Transverse colon (tissue), 4 donors: ENCODE measurements at places on chromosomes 1 and 21. TPM values are rescaled to one million over a fixed set of nuclear protein-coding genes. Genes with fewer than 3 reads are reported as not detected.

DNA sequence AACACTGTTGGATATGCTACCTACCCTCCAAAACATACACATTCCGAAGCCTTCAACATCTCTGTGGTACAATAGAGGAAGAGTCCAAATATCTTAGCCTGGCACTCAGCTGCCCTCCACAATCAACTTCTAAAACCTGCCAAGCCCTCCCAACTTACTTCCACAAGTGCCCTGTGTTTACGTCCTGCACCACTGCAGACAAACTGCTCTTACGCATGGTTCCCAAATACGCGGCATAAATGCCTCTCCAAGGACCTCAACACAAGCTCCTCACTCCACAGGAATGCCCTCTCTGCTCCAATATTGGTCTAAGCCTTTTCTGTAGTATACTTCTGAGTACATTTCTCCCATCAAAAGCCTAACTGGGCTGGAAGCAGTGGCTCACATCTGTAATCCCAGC, 6.8 kb downstream of the AK2 start:
- H3K4me1 ChIP-seq, result peaks cover 32% of the 10 kb centered on the region
- no peak for DNase-seq
- H3K27ac ChIP-seq, result no peak overlapping the region
- no peak overlapping the region for H3K4me3 ChIP-seq
- H3K36me3 ChIP-seq, result no peaks in the 10 kb centered on the region
- no peaks in the 10 kb centered on the region for H3K27me3 ChIP-seq

GRCh38 chr1:119635811-119636390, 12.2 kb downstream of the ZNF697 start:
- no peak for DNase-seq
- H3K4me3 ChIP-seq, result no peak overlapping the region
- H3K27me3 ChIP-seq, result no peaks in the 10 kb centered on the region
- H3K27ac ChIP-seq, result no peak overlapping the region

DNA sequence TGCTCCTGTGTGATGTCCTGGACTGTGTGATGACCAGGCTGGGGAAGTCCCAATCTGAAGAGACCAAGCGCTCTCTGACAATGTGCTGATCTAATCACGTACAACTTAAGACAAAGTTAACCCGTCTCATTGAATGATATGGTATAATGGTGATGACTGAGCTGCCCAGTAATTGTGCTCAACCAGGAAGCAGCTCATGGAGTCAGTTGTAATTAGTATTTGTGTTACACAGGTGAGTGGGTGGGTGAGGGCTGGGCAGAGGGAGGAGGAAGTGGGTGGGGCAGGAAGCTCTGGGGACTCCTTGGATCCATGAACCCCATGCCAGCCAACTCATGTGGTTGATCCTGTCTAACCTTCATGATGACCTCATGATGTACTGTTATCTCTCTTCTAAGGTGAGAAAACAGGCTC, 8.7 kb upstream of the ECE1 start:
- H3K4me3 ChIP-seq, result no peak overlapping the region
- peaks cover 35% of the 10 kb centered on the region for H3K4me1 ChIP-seq
- peak overlapping the region; percentile 43 for H3K27ac ChIP-seq
- no peaks in the 10 kb centered on the region for H3K36me3 ChIP-seq
- peak; percentile 71 for DNase-seq
- H3K27me3 ChIP-seq, result no peaks in the 10 kb centered on the region

GRCh38 chr1:226429858-226430715, 22.2 kb upstream of the PARP1 start:
- H3K27me3 ChIP-seq, result no peaks in the 10 kb centered on the region
- H3K4me3 ChIP-seq, result no peak overlapping the region
- H3K36me3 ChIP-seq, result no peaks in the 10 kb centered on the region
- H3K27ac ChIP-seq, result no peak overlapping the region

DNA sequence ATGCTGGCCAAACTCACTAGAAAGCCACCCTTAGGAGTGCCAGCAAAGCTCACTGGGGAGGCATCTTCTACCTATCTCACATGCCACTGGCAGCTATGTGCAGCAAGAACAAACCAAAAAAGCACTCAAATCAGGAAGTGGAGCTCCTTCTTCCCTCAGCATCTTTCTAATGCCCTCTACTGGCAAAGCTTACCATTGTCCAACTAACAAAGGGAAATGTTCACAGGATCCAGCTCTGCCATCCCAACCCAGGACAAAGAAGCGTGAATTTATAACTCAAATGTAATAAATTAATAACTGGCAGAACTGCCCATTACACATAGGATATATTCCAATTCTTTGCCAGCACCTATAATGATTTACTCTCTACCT, 38.9 kb downstream of the LEPR start:
- no peaks in the 10 kb centered on the region for H3K36me3 ChIP-seq
- H3K27ac ChIP-seq, result no peak overlapping the region
- H3K4me1 ChIP-seq, result no peaks in the 10 kb centered on the region
- DNase-seq, result no peak

Gene SYF2
- 15.7 TPM for total RNA-seq
